ENCODE measurements at places on chromosomes 11 and 22.

DNA sequence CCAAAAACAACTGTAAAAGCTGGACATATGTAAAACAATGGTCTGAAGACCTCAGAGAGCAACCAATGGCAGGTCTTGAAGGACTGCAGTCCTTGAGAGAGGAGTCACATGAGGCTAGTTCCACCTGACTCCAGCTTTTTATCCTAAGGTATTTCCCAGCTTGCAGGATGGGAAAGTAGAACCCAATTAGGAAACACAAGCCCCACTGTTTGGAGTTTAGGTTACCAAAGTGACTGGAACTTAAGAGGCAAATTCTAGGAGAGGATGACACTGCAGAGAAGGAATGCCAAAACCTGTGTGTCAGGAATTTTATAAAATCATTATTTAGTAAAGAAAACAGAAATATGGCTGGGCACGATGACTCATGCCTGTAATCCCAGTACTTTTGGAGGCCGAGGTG, 18.4 kb downstream of the OR2AT4 start:
- no peak for DNase-seq

- no peak for DNase-seq
Observed at GRCh38 chr11:83923961-83924360, 637.8 kb upstream of the CCDC90B start.

DNA sequence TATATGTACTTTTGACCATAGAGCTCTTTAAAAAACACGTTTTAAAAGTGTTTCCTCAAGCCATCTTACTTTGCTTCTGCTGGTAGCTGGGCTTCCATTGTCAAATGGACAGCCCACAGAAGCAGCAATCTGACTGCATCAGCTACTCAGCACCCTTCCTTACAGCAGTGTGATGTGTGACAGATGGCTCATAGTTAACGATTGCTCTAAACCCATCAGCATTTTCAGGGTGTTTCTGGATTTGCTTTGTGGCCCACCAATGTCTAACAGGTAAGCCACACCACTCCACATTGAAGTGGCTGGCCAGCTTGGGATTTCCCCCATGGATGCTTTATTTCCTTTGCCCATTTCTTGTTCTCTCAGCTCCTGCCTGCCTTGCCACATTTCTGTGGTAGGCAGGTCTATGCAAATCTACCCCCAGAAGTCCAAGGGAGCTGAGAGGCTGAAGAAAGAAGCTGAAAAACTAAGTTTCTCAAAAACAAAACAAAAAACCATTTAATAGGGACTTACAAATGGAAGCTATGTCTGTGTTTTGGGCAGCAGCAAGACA, 7.3 kb upstream of the FAR1 start:
- no peak for DNase-seq

DNA sequence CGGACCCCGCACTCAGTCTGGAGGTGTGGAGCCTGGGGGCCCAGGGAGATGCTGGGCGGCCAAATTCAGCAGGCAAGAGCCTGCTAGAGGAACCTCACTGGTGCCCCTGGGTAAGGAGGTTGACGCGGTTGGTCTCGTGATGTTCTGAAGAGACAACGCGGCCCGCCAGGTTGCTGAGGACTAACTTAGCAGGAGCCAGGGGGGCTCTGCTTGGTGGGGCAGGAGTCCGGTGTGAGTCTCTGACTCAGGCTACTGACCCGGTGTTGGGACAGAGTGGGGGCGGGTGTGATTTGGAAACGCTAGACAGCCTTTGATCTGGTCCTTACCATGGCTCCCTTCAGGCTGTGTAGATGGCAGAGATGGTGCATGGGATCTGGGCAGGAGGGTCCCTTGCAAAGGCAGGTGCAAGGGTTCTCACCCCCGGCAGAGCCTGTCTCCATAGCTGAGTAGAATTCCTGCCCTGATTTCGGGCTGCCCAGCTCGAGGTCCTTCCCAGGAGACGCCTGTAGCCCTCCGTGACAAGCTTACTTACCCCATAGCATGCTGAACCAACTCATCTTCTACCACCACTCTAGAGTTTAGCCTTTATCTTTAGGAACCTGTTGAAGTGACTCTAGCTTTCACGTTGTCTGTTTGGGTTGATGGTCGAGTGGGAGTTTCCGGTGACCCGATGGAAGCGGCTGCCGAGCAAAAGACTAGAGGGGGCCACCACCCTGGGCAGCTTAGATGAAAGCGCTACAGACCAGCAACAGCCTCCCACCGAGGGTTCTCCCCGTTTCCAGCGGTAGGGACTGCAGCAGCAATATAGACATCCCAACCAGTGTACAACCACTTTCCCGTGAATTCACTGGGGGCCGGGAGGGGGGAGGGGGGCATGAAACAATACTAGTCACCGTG, 38.4 kb downstream of the KCNC1 start:
- no peak for DNase-seq

DNA sequence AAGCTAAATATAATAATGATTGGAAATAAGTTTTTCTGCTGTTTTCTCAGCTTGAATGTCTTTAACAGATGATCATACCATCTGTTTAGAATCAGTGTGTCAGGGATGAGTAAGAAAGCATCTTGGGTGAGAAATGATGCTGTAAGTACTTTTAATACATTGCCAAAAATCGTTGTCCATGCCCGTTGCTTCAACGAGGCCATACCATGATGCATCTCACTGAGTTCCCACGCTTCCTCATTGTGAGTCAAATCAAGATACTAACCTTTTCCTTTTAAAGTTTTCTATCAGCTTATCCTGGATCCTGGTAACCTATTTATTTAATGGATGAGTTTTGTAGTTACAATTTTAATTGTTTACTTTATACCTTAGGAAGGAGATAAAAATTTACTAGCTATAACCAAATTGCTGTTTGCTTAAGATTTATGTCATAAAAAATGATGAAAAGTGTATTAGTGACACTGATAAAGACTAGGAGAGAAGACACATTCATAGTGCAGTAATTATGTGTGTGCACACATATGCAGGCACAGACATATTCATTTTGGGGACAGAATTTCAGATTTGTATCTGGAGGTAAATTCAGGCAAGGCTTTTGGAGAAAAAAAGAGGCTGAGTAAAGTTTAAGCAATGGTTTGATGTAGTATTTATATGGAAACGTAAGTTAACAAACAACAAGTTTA, 154.8 kb downstream of the UVRAG start:
- DNase-seq = no peak

DNA sequence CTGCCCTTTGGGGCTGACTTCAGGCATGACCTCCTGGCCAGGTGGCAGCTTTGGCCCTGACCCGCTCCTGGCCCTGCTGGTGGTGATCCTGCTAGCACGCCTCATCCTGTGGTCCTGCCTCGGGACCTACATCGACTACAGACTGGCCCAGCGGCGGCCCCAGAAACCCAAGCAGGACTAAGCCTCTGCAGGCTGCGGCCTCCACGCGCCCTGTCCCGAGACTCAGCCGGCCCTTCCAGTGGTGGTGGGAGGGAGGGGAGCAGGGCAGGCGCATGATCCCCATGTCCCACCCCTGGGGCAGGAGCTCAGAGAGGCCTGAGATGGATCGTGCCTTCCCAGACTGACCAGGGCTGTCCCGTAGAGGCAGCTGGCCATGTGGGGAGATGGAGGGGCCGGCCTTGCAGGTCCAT, 2.1 kb downstream of the SMIM38 start:
- no peak for DNase-seq

GRCh38 chr11:24591283-24591682, 94.4 kb downstream of the LUZP2 start:
- DNase-seq = no peak

DNA sequence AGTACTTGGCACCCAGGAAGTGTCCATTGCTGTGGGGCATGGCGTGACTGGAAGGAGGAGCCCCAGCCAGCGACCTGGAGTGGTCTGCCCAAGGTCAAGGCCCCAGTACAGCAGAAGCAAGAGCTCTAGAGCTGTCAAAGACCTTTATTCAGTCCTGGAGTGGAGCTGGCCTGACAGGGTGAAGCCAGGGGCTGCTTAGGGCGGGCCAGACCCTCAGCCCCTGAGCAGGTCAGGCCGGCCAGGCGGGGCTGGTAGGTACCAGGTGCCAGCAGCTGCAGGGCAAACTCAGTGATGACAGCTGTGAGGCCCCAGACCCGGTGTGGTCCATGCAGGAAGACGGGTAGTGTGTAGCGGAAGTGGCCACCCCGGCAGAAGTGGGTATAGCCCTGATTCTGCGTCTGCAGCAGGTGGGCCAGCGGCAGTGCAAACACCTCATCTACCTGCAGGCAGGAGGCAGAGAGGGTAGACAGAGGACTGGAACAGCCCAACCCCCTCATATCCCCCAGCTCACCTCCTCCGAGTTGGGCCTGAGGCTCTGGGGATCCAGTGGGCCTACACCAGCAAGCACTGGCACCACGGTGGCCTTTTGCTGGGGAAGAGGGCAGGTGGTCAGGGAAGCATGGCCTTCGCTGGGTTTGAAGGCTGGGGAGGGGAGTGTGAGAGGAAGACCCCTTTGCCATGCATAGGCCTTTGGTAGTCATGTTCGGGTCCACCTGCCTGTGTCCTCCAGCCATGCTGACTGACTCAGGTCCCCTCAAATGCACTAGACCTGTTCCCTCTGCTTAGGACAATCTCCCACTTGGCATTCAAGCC, 1.7 kb downstream of the NUDT8 start:
- no peak for DNase-seq

DNA sequence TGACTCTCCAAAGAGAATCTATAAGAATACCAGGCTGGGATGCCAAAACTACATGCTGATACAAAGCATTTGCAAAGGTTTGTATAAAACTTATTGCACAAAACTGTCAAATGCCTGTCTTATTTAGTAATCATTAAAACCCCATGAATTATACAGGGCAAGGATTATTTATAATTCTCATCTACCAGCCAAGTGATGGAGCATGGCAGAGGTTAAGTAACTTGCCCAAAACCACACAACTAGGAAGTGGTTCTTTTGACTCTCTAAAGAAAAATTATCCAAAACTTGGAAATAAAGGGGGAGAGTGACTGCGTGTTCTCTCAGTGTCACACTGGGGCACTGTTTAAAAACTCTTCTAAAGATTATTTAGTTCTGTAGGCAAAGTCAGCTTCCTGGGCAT, 17.4 kb upstream of the CLMP start:
- DNase-seq = no peak

GRCh38 chr11:76766521-76766920, 16.6 kb upstream of the TSKU start:
- no peak for DNase-seq

- no peak for DNase-seq
Observed at GRCh38 chr11:77658213-77659013, 20.8 kb upstream of the CLNS1A start.

DNA sequence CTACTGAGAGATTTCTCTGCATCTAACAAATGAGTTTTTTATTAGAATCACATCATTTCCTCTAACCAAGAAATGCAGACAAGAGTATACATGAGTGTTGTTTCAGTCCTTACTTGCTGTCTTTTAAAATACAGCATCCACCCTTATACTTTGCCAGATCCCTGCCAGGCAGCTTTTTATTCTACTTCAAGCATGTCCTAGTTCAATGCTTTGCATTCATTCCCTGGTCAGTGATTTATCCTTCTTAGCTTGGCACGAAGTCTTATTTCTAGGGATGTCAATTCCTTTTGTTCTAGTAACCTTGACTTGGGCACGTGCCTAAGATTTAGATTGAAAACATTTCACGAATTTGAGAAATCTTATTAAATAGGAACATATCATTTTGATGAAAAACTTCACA, 307.2 kb upstream of the MPPED2 start:
- no peak for DNase-seq

DNA sequence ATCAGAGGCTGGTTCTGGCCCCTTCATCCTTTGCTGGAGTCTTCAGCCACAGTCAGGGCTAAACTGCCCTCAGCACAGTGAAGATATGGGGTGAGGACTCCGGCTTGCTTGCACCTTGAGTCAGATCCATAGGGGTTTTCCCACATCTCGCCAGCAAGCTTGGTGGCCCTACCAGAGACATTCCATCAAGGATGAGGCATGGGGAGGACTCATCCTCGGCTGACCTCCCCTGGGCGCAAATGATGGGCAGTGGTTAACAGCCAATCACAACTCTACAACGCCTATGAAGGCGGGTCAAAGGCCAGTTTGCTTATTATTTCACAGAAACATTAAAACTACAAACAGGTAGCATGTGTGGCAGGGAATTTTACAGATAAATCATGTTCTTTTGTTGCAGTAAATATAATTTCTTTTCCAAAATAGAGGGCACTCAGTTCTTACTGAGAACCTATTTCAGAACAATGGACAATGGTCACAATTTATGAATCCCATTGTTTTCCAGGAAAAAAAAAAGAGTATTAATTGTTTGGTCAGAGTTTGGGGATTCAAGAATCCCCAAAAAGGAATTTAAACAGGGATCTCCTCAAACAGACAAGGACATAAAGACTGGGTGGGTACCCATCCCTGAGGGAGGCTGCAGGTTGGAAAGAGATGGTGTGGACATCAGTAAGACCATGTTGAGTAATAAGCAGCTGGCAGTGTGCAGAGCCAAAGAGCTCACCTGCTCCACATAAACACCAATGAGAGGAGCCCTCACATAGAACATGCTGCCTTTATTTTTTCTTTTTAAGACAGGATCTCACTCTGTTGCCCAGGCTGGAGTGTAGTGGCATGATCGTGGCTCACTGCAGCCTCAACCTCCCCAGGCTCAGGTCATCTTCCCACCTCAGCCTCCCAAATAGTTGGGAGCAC, 14.8 kb downstream of the PLAAT3 start:
- DNase-seq = no peak

- no peak for DNase-seq
Observed at GRCh38 chr11:23509023-23509422, 648.7 kb upstream of the CCDC179 start.

DNA sequence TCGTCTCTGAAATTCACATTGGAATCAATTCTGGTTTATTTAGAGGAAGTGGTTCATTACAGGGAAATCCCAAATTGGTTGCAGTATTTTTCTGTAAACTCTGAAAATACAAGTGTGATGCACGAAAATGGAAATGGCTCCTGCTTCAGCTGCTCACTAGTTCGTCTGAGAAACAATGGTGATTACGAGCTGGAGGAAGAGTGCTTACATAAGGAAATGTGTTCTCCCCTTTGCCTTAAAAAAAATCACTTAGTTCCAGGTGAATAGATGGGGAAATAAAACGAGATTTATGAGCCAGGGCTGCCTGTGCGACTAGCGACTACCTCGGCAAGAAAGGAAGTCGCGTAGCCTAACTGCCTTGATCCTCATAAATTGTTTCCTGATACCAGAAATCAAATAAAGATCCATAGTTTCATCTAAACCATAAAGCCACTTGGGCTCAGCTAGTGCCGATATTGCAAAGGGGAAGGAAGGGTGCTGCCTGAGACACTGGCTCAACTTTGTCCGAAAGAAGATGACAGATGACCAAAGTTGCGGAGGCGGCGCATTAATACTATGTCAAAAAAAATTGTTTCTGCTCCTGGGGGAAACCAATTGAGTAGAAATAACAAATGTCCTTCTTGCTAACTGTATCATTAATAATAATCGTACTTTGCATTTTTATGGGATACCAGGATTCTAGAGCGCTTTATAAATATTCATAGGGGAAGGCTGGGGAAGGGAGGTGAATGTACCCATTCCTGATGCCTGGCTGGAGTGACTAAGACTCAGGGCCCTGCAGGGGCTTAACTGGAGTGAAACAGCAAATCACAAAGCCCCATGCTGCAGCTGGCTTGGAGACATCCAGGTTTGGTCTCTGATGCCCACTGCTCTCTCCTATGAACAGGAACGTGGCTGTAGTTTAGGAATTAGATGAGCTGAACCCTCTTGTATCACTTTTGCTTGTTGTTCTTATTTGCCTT, 185.7 kb downstream of the BLID start:
- DNase-seq = no peak
